ENCODE measurements at places on chromosomes 1 and 21.

- no peak for DNase-seq
These were observed 30.9 kb downstream of the SNAP47 start for GRCh38 chr1:227766015-227766634.

DNA sequence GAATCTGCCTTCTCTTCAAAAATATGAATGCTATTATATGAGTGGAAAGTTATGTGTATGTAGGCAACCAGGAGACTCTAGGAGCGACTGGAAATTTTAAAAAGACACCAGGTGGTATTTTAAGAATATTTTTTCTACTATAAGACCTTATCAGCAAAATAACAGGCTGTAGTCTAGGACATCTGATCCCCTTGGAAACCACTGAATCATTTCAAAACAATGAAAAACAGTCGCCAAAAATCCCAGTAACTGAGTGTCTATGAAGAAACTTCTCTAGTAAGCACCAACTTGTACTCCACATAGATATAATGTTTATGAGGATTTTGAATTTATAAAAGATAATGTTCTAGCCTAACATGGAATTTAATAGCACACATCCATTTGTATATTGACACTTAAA lies 358.5 kb downstream of the GPATCH2 start:
- no peak for DNase-seq

DNA sequence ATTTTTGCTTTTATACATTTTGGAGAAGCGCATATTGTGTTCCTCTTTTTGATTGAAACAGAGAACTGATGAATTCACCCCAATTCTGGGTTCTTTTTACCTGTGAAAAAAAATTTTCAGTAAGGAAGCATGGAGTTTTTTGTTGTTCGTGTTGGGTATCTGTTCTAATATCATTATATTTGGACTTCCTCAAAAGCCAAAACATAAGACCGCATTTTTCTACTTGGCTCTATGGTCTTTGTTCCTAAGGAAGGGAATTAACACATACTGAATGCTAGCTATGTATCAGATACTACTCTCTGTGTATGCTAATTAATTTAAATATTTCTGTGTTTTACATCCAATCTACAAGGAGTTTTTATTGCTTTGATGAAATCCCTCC lies 12.9 kb downstream of the EPB41 start:
- no peak for DNase-seq

- no peak for DNase-seq
These were observed 104.4 kb downstream of the CRYAA start for GRCh38 chr21:43273016-43273707.

DNA sequence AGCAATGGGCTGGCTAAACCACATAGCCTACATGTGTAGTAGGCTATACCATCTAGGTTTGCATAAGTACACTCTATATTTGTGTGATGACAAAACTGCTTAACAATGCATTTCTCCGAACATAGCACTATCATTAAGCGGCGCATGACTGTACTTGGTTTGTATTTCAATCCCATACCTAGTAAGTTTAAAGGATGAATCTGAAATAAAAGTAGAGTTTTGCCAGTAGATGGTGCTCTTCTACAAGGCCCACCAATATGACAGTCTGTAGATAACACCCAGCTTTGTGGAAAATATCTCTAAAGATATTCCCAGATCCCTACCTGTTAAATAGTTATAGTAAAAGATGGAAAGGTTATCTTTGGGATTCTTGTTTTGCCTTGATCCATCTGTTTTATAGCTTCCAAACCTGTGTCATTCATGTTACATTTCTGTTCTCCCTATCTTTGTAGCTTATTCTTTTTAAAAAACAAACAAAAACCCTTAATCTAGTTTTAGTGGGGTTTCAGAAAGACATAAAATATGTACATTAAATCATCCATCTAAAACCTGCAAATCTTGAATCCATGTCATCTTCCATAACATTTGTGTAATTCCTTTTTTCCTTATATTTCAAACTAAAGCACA lies 33.9 kb upstream of the ASPM start:
- DNase-seq: peak; percentile 7

- DNase-seq: peak; percentile 64
These were observed 500 bp downstream of the EPHA10 start for GRCh38 chr1:37764414-37764825.

DNA sequence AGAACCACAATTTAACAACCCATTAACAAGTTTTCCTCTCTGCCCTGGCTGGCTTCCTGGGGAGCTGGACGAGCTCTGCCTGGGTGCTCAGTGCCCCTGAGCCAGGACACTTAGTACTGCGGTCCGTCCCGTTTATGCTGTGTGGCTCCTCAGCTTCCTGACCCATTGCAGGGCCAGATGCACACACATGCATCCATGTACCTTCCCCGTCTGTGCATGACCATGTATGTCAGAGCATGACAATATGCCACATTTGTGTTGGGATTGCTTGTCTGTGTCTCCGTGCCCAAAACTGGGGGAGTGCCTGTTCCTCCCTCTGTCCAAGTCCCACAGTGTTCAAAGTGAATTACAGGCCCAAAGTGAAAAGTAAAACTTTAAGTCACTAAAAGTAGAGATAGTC lies 9.7 kb upstream of the TFF3 start:
- no peak for DNase-seq

GRCh38 chr1:54356680-54357147 lies 49.5 kb downstream of the SSBP3 start:
- DNase-seq: no peak

DNA sequence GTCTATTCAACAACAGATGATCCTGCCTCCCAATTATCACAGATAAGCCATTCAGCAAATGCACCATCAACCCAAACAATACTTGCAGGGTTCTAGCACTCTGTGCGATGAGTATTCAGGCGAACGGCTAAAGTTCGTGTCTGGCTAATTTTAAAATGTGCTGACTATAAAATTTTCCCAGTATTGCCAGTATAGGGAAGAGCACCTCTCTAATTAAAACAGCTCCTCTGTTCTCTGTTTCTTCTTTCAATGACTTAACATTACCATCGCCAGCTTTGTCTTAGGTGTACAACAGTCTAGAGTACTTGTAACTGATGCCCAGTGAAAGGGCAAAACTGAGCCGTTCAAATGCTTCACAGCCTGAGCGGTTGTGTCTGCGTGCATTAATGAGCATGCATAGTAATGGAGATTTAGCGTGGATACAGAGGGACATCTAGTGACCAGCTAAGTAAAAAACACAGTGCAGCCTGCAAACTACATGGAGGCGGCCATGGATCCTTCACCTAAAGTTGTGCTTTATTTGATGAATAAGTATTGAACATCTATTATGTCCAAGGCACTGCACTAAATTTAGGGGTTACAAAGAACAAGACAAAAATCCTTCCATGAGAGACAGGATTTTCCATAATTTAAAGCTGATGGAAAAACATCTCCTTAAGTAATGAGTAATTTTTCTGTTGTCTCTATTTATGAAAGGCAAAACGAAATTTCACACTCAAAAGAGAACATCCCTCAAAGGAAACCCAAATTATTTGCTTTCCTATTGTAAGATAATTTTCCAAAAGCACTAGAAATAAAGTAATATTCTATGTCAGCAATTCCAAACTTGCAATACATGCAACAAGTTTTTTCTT lies 120.0 kb downstream of the SETD4 start:
- peak; percentile 63 for DNase-seq

DNA sequence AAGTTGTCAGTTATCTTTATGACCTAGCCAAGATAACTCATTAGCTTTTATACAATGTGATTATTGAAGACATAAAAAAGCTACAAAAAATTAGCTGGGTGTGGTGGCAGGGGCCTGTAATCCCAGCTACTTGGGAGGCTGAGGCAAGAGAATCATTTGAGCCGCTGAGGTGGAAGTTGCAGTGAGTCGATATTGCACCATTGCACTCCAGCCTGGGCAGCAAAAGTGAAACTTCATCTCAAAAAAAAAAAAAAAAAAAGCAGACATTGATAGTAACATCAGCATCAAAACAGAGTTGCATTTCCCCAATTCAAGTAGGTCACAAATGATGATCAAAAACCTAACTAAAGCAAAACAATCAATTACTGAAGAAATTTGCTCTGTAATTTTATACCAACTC lies 191.4 kb downstream of the PTGER3 start:
- DNase-seq: no peak

GRCh38 chr1:15628003-15628402 lies 10.7 kb downstream of the DDI2 start:
- no peak for DNase-seq

DNA sequence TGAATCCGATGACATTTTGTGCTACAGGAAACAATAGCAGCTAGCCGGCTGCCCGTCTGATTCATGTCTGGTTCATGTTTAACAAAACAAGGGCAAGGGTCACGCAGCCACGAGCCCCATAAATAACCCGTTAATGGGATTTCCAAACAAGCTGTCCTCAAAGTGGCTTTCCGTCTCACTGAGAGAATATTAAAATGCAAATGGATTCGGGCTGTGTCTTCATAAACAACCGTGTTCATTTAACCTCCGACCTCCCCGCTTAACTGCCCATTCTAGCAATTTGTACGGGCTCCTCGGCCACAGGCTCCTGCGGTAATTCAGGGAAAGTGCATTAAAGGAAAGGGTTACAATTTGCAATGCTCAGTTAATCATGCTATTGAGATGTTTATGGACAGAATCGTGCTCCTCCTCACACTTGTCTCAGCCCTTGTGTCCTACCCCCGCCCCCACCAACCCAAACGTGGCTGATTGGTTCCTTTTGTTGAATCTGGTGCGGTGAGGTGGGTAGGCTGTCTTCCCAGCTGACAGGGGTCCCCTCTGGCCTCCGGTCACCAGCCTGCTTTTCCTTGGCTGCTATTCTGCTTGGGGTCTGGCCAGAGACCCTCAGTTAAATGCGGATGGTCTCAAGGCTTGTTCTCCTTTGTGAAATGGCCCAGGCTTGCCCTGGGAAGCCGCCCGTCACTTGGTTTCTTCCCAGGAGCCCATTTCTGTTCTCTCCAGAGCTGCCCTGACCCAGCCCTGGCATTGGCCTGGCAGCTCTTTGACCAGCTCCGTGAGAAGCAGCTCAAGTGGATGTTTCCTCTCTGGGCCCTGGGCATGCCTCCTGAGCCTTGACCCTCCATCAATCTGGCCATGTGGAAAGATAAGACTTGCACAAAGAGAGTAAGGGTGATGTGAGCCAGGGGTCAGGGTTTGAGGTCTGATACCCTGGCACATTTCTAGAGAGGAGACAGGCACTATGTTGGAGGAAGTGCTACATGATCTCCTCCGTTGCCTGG lies 200.7 kb upstream of the POU3F1 start:
- no peak for DNase-seq

- no peak for DNase-seq
These were observed 134.3 kb downstream of the IGSF21 start for GRCh38 chr1:18241891-18242290.

- DNase-seq: no peak
These were observed 187.6 kb upstream of the NFIA start for GRCh38 chr1:60894741-60895140.

- DNase-seq: no peak
These were observed 37.6 kb downstream of the MRPL39 start for GRCh38 chr21:25569711-25570110.

DNA sequence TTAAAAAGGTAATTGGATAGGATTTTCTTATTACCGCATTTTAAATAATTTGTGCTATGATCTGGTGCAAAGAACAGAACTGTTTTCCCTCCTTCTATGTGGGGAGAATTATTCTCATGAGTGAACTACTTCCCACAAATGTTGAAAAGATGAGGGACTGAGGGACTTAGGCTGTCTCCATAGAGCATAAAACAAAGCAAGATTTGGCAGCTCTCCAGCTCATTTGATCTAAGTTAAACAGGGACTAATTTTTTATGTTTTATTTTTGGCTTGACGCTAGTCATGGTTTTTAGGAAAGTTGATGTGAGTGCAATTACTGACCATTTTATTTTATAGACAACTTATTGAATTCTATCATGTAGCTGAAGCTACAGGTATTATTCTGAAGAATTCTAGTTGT lies 362.3 kb downstream of the HLX start:
- no peak for DNase-seq

DNA sequence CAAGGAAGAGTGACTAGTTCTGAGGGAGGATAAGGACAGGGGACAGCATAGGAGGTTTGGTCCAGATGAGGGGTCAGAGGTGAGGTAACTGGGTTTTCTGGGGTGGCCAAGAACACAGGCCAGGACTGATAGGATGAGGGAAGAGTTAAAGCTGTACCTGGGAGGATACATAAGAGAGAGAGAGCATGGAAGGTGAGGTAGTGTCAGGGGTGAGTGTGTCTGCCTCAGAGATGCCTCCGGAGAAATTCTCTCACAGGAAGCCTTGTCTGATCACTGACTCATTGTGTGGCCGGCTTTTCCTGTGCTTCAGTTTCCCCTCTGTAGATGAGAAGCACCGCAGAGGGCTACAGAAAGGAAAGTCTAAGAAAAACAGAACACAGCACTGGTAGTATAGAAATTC lies 40.2 kb downstream of the FASLG start:
- DNase-seq: no peak

- DNase-seq: no peak
These were observed 80.6 kb upstream of the ARHGEF16 start for GRCh38 chr1:3373700-3374405.

DNA sequence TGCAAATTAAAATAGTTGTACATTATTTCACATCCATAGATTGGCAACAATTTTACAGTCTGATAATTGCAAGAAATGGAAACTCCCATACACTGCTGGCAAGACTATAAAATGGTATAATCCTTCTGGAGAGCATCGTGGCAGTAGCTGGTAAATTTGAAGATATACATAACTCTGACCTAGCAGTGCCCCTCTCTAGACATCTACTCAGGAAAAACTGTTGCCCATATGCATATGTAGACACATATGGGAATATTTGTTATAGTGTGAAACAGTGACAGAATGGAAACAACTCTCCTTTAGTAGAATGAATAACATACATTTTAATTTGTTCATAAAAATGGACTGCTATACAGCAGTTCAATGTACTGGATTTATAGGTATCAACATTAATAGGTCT lies 177.2 kb downstream of the PHTF1 start:
- DNase-seq: no peak

DNA sequence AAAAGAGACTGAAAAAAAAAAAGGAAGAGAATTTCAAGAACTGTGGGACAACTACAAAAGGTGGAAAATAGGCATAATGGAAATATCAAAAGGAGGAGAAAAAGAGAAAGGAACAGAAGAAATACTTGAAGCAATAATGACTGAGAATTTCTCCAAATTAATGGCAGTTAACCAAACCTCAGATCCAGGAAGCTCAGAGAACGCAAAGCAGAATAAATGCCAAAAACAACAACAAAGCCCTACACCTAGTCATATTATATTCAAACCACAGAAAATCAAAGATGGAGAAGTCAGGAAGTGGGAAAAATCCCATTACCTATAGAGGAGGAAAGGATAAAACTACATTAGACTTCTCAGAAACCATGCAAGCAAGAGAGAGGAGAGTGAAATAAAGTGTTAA lies 20.7 kb upstream of the AHCYL1 start:
- no peak for DNase-seq

- no peak for DNase-seq
These were observed 1.1 kb upstream of the ADIPOR1 start for GRCh38 chr1:202959276-202959620.
